ENCODE measurements at places on chromosomes 7 and 10.

DNA sequence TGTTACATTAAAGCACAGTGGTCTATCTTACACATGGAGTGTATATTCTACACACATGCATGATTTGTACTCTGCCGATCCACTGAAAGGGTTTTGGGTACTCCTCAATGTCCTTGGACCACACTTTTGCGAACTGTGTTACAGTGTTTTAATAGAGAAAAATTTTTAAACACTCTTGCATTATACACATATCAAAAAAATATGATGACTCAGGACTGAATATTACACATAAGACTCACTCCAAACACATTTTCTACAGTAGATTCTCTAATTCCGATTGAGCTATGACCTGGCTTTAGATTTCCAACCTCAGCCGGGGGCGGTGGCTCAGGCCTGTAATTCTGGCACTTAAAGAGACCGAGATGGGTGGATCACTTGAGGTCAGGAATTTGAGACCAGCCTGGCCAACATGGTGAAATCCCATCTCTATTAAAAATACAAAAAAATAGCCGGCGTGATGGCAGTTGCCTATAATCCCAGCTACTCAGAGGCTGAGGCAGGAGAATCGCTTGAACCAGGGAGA, 222.4 kb downstream of the CACNA2D1 start:
- no peak for DNase-seq

GRCh38 chr10:26780106-26780792, 80.5 kb downstream of the ABI1 start:
- no peak for DNase-seq

DNA sequence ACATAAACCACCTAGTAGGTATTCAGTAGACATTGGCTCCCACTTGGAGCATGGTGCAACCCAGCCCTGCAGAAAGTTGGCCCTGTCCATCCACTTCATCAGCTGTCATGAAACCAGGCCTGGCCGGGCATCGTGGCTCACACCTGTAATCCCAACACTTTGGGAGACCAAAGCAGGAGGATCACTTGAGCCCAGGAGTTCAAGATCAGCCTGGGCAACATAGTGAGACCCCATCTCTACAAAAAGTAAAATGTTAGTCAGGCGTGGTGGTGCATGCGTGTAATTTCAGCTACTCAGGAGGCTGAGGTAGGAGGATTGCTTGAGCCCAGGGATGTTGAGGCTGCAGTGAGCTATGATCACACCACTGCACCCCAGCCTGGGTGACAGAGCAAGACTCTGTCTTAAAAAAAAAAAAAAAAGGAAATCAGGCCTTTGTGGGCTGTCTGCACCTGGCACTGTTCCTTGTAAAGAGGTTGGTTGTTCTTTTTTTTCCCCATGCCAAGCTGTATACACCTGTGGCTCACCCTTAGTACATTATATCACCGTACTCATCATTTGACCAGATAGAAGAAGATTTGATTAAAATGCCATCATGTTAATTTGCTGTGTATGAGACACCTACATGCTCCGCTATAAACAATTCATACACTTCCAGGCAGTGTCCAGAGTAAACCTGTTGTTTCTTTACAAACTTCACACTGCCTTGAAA, 45.4 kb upstream of the GRID1 start:
- no peak for DNase-seq

DNA sequence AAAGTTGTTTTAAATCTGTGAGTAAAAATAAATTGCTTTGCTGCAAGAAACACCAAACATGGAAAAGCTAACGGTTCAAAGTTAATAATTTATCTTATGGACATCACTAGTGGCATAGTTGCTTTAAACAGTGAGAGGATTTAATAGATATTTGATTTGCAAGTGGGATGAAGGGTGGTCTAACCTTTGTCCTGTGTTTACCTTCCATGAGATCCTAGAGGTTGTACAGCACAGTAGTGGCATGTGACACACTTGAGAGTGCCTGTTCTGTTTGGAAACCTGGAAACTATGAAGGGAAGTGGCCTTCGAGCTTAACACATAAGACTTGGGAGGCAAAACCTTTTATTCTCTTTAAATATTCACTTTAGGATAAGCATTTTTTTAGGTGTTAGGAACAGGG, 16.0 kb downstream of the EGFR start:
- DNase-seq: no peak

DNA sequence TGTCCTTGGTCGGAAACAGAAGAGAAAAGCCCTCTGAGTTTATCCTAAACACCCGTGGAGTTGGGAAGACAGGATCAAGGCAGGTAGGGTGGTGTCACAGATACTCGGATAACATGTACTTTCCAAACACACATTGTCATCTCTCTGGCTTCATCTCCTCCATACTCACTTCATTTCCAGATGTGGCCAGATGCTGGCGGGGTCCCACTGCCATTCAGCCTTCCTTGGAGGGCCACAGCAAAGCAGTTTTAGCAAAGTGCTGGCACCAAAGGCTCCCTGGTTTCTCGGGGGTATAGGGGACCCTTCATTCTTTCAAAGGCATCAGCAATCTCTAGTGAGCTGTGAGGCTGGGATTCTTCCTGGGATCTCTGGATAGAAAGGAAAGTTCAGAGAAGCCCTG, 539.5 kb downstream of the TCERG1L start:
- no peak for DNase-seq

DNA sequence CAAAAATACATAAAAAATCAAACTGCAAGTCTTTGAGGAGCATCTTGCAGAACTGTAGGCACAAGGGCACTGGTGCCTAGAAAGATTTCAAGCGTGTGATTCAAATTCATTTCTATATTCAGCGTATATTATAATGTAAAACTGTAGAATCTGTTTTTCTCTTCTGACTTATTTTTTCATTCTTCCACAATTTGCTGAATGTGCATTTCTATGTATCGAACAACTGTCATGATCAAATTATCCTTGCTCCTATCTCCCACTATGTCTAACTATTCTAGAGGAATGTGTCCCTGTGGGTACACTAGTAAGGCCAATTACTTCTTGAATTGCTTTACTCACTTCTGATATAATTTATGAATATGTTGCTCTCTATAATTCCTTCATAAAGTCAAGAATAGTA, 283.0 kb upstream of the MAGI2 start:
- DNase-seq: no peak

GRCh38 chr10:100732241-100732596, 13.2 kb upstream of the PAX2 start:
- DNase-seq: no peak

- no peak for DNase-seq
Observed at GRCh38 chr7:50022451-50022850, 70.6 kb downstream of the ZPBP start.

DNA sequence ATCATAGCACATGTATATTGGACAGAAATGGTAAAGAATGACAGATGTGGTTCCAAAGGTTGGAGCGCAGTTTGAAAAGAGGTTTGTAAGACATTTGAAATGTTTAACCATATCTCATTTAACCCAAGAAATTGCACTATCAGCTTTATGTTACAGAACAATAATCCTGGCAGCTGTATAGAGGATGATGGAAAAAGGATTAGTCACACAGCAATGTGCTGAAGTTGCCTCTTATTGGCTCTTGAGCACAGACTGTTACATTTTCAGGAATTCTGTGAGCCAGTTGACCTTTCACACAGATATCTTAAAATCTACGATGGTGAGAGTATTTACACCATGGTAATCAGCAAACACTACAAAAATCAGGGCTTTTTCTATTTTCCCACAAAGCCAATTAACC, 3.9 kb downstream of the COG5 start:
- DNase-seq: no peak

DNA sequence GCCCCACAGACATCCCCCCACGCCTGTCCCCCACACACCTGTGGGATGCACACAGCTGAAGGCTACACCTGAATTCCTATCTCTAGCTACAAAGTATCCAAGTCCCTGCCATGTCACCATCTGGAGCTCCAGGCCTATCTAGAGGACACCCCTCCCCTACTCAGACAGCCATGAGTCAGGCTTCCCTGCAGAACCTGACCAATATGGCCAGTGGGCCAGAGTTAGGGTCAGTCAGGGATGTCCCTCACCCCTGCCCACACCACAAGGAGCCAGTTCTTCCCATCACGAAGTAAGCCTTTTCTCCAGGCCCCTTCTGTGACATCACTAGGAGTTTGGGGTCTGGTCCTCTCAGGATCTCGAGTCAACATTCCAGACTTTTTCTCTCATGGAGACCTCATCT, 10.6 kb upstream of the SLC18A3 start:
- no peak for DNase-seq

- no peak for DNase-seq
Observed at GRCh38 chr10:111677759-111678158, 505.8 kb downstream of the GPAM start.

DNA sequence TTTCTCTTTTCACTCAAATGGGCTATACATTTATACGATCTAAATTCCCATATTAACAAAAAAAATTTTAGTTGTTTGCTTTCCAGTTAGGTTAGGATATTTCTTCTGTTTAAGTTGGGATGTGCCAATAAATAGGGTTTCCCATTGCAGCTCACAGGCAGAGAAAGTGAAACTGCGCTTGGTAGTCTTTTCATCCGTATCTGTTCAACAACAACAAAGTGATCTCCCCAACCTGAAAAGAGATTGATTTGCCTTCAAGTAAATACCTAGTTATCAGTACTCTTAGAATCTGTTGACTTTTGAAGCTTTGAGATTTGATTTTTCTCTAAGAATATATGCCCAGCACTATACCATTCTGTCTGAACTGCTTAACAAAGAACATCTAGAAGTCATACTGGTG, 143.4 kb downstream of the DYNC1I1 start:
- DNase-seq: no peak

- no peak for DNase-seq
Observed at GRCh38 chr7:31882187-31882586, 188.0 kb downstream of the PDE1C start.

- DNase-seq: no peak
Observed at GRCh38 chr10:66925896-66926715, at the start of gene LRRTM3. Gene LRRTM3, plus strand, starts transcription at chr10:66926036.

DNA sequence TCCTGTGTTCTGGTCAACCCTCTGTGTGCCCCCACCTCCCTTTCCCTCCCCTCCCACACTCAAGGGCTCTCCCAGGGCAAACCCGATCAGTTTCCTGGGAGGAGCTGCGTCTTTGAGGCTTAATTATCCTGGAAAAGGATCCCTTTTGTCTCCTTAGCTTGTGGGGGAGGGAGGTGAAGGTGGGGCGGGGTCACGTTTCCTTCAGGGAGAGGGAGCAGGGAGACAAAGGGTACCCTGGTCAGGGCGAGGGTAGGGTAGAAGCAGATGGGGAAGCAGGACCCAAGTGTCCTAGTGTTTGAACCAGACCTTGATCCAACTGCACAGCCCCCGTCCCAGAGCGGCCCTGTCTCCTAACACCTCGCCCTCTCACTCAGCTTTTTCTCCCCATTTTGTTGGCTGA, 90.1 kb downstream of the HIF1AN start:
- DNase-seq: no peak

DNA sequence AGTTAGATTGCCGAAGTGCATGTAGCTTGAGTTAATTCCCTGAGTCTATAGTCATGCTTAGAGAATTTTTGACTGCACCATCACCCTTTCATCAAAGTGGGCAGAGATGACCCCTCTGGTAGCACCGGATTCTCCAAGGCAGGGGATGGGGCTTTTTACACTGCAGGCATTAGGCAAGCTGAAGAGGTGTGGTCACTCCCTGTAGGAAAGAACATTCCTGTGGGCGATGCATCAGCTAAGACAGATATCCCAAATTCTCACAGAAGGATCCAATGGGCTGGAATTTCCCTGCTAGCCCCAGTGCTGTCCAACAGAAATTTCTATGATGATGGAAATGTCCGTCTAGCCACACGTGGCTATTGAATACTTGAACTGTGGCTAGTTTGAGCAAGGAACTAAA, 118.2 kb downstream of the ADAM12 start:
- DNase-seq: no peak

GRCh38 chr10:119693262-119693957, 32.4 kb upstream of the INPP5F start:
- no peak for DNase-seq

GRCh38 chr10:102237711-102238252, 3.5 kb downstream of the PITX3 start:
- no peak for DNase-seq

DNA sequence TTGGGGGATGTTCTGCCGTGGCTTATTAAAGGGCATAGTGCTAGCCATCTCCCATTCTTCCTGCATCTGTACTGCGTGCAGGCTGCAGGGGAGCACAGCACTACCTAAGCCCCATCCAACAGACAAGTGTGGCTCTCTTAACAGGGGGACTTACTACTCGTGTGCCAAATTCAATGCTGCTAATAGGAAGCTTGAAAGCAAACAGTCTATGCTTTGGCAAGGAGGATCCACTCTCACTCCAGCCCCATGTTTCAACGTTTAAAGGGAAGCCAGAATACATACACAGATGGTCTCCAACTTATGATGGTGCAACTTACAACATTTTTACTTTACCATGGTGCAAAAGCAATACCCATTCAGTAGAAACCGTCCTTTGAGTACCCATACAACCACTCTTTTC, 228.0 kb upstream of the C7orf33 start:
- no peak for DNase-seq

- no peak for DNase-seq
Observed at GRCh38 chr7:2072042-2072441, 160.7 kb downstream of the MAD1L1 start.

GRCh38 chr7:99498546-99498944, 1.5 kb downstream of the ZNF394 start:
- no peak for DNase-seq

- no peak for DNase-seq
Observed at GRCh38 chr10:76998451-76998850, 639.2 kb downstream of the KCNMA1 start.

DNA sequence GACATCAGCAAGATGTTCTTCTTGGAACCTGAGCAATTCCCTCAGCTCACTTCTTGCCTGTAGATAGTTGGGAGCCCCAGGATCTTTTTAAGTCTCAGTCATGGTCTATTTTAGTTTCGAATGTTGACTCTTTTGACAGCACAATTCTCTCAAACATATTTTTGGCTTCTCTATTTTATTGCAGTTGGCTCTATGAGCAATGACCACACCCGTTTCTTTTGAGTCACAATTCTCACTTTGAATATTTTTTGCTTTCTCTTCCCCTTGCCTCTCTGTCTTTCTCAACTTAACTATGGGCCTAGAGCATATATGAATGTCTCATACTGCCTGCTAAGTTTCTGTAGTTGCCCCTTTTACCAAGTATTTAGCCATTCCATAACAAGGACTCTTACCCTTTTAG, 222.8 kb downstream of the PTN start:
- no peak for DNase-seq

- DNase-seq: no peak
Observed at GRCh38 chr10:74079936-74080590, 70.6 kb downstream of the AP3M1 start.

GRCh38 chr10:4538016-4538415, 288.0 kb upstream of the AKR1E2 start:
- DNase-seq: no peak

- no peak for DNase-seq
Observed at GRCh38 chr10:99143011-99143410, 92.6 kb downstream of the HPSE2 start.

DNA sequence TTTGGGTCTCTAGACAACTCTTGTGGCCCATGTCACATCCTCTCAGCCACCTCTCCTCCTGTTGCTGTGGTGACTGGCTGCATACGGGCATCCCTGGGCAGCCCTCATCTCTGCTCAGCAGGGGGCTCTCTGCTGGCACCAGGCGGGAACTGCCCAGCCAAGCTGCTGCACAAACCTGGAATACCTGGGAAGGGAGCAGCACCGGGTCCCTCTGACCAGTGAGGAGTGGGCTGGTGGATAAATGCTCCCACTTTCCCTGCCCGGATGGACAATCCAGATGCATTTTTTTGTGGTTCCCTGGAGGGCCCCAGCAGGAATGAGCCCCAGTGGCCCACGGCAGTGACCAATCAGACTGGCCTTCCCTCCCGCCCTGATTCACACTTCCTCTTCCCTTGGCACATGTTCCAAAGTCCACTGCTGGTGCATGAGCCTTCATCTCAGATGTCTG, 21.9 kb downstream of the GRID1 start:
- DNase-seq: no peak

- DNase-seq: no peak
Observed at GRCh38 chr10:112790921-112791320, 159.1 kb upstream of the TCF7L2 start.
